SHP77 treated with DMSO at 0.1 percent for 48 hours (cell line): ENCODE measurements at places on chromosomes 5 and 9.

GRCh38 chr5:57828221-57828620 lies 345.6 kb upstream of the ACTBL2 start:
- DNase-seq: no peak

DNA sequence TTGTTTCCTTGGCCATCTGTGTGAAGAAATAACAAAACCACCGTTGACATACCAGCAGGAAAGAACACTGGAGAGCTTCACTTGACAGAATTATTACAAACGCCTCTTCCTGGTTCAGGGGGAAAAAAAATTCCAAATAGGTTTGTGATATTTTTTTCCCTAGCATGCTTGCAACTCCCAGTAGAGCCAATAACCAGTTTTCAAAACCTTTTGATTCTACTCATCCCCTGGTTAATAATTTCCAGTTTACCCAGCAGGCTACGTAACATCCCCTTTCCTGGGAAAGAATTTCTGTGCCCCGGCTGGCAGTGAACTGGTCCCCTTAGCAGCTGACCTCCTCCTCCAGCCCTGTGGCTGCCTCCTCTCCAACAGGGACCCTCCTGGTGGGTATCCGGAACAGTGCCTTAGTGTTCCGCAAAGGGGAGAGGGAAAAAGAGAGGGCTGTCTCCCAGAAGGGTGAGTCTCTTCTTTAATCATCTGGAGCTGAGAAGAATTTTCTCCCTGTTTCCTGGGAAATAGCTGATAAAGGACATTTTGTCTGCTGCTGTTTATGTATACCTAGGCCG lies 72.8 kb upstream of the BOD1 start:
- no peak for DNase-seq

GRCh38 chr5:96083361-96083881 lies 121.8 kb upstream of the ELL2 start:
- no peak for DNase-seq

GRCh38 chr5:4144411-4145007 lies 548.9 kb downstream of the IRX1 start:
- no peak for DNase-seq

GRCh38 chr5:107301999-107302398 lies 368.7 kb downstream of the EFNA5 start:
- DNase-seq: no peak

DNA sequence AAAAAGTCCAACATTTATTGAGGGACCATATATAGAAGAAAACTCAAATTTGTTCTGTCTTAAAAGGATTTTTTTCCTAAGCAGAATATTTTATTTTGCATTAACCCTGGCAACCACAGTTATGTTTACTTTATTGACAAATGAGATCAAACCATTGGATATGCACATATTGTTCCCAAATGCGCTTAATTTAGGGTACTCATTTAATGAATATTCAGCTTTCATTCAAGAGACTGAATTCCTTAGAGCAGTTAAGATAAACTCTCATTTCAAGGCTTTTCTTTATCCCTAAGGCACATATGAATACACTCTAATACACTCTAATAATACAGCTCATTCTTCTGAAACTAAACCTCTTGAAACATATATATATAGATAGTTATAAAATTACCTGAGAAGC lies 150.2 kb downstream of the HMHB1 start:
- no peak for DNase-seq

DNA sequence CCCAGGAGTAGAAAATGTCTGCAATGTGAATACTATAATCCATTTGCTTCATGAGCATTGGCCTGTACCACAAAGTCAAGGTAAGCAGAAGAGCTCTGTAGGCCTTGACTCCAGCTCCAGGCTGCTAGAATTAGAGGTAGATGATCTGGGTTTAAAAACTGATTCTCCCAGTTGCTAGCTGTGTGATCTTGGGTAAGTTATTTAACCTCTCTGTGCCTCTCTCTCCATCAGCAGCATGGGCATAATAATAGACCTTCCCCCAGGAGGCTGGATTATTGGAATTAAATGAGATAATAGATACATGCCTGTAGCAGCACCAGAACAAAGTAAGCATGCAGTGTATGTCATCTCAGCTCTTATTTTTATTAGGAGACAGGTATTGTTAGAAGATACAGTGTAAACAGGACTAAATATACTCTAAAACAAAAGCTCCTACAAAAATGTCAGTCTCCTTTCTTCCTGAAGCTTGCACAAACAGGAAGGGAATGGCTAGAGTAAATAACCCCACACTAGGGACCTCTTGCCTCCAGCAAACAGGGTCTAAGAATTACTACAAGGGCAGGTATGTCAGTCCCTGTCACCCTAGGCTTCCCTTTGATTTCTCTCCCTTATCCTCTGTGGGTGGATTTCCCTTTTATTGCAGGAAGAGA lies 57.5 kb downstream of the PSAT1 start:
- DNase-seq: no peak

- DNase-seq: no peak
These were observed 78.7 kb downstream of the GAS1 start for GRCh38 chr9:86868616-86869015.

DNA sequence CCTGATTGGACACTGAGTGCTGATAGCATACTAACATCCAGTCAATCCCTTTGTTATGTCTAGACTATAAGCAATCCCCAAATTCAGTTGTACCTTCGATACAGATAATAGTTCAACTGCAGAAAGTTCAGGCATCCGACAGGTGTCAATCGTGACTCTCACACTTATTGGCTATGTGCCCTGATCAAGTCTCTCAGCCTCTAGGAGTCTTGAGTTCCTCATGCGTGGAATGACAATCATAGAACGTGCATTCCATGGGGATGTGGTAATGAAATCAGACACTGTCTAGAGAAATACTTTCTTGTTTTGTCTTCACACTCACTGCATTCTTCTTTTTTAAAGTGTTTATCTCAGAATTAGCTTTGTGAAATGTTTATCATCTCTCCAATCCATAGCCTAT lies 4.8 kb downstream of the ANKRD34B start:
- no peak for DNase-seq

DNA sequence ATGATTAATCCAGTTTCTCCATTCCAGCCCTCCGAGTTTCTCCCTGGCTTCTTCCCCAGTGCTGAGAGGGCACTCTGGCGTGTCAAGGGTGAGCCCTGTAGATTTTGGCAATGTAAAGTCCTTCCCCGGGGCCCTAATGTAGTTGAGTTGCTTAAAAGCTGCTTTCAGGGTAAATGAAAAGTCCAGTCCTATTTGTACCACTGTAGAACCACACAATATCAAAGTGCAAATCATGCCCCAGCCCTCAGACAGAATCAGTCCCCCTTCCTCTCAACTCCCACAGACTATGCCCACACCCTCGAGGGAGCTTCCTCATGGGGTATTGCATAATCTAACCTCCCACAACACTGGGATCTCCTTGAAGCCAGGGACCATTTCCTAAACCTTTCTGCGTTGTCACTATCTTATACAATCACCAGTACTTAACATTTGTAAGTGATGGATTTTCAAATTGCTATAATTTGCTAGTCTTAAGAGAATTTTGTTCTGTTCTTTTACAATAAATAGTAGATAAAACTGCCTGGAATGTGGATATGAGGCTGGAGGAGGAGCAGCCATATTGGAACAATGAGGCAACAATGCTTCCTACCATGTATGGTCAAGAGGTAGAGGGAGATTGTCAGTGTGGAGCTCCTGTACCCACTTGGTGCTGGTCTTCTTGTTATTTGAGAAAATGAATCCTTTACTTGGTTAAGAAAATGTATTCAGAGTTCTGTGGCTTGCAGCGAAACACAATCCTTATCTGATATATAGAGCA lies 34.4 kb downstream of the ZNF366 start:
- no peak for DNase-seq

- no peak for DNase-seq
These were observed 12.4 kb upstream of the IL17B start for GRCh38 chr5:149391524-149391923.

DNA sequence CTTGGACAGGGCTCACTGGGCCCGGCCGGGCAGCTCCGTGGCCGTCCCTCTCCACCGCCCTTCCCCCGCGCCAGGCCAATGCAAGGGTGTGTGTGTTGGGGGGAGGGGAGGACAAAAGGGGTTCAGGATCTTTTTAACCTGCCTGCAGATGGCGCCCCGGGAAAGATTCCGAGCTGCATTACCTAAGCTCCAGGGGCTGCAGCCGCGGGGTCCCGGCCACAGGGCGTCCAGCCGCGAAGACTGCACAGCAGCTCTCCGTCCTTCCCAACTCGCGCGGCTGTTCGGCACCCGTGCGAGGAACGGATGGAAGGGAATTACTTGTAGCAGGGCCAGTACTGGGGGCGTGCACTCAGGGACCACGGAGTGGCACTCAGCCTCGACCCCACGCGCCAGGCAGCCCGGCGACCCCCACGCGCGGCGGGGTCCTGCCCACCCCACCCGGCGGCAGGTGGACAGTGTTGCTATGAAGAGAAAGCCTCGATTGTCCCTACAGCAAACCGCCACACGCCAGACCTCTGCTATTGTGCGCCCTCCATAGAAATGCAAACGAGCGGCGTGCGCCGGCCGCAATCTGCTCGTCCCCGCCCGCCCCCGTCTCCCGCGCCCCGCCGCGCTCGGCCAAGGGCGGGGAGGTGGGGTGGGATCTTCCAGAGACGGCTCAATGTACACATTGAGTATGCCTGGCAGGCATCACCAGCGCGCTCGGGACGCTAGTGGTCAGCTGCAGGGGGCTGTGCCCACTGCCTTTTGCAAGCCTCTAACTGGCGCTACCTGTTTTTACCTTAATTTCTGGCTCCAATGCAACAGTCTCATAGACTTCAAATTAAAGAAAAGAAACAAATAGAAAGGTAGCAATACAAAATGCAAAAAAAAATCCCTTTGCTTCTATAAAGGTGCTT lies 796 bp upstream of the GADD45G start:
- DNase-seq: peak; percentile 76

DNA sequence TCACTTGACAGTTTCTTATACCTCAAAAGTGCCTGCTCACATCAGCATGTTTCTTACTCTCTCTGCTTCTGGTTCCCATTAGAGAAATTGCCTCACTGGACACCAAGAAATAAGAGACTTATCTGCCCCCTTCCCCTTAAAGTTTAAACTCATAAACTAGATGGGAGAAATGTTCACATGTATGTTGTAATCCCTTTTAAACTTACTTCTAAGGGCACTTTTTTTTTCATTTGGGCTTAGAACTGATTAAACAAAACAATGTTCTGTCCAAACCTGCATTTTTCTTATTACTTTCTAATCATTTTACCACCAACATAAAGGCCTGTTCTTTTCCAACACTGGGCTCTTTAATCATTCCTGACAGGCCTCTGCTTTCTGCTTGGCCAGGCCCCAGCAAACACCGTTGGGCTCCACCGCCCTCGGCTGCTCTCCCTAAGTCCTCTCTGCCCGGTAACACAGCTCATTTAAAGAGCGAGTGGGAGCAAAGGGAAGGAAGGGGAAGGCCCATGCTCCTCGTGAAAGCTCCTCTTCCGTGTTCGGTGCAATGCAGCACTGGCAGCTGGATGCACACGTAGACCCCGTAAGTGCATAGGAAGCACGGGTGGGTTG lies 53.4 kb downstream of the ROR2 start:
- DNase-seq: peak; percentile 27

DNA sequence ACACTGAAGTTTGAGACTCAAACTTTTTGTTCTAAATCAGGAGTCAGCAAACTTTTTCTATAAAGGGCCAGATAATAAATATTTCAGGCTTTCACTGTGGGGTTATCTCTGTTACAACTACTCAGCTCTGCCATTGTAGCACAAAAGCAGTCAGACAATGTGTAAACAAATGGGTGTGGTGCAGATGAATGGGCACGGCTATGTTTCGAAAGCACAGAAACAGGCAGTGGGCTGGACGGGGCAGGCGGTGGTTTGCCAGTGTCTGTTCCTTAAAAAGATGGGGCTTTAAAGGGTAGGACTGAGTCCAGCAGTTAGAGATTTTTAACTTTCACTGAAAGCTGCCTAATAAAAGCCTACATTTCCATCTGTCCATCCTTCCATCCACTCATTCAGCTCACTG lies 48.9 kb downstream of the PFDN1 start:
- no peak for DNase-seq

GRCh38 chr5:149887622-149888183 lies 56.9 kb downstream of the PDE6A start:
- DNase-seq: no peak

DNA sequence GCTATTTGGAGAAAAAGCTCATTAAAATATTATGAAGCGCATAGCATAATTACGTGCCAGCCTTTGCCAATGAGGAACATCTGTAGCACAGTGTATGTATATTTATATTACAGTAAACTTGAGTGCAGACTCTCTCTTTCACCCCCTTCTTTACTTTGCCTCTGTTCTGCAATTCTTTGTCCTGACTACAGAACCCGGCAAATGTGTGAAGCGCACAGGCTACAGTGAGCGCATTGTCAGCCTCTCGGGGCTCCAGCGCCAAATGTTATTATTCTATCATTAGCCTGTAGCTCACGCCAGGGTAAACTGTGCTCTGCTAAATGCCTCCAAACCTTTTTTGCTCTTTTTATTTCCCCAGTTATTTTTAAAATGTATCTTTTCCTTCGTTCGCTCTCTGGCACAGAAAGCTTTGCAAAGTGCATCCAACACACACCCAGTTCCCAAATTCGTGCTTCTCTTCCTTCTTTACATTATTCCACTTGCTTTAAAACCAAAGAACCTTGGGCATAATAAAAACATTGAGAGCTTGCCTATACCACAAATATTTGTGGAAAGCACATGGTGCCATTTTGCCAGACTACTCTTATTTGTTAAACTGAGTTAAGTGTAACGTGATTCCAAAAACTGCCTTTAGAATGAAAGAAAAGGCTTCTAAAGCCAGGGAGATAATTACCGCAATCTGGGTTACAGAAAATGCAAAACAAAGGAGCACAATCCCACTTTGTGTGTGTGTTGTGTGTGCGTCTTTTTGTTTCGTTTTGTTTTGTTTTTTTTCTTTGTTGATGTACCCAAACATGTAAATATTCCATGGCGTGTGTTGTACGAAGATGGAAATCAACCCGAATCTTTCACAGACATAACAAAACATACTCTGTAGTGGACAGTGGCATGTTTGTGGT lies 164.1 kb upstream of the MPDZ start:
- DNase-seq: no peak

GRCh38 chr5:143403334-143403592 lies 223 bp downstream of the NR3C1 start:
- no peak for DNase-seq

- DNase-seq: no peak
These were observed 191.8 kb downstream of the PRR16 start for GRCh38 chr5:120655828-120656435.

DNA sequence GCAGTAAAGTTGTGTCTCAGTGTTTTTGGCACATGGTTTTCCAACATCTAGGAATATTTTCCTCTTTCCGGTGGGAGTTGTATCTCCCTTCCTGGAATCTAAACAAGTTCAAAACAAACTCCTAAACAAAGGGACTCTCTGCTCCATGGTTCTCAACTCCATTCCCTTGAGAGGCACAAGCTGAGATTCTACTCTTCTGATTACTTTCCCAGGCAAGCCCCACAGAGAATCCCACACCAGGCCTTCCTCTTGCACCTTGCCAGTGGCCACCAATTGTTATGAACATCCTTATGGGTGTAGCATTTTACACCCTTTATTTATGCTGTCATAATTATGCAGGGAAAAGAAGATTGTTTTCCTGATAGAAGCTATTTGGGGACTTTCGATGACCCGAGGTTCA lies 25.8 kb upstream of the SH3TC2 start:
- DNase-seq: no peak

DNA sequence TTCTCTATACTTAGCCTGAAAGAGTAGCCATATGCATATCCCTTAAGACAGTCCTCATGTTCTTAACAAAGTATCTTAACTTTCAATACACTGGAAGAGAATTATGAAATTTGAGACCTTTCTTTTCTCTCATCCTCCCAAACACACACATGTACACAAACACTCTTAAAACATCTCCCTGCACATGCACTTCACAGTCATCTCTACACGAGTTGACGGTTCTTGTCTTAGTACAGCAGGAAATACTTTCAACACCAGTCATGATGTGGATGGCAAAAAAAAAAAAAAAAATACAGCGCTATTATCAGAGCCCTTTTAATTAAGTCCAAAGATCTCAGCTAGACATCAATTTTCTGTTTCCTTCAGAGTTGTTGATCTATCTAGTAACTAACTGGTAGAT lies 43.6 kb upstream of the PCSK1 start:
- DNase-seq: no peak
